ENCODE measurements at places on chromosomes 11 and 22.

DNA sequence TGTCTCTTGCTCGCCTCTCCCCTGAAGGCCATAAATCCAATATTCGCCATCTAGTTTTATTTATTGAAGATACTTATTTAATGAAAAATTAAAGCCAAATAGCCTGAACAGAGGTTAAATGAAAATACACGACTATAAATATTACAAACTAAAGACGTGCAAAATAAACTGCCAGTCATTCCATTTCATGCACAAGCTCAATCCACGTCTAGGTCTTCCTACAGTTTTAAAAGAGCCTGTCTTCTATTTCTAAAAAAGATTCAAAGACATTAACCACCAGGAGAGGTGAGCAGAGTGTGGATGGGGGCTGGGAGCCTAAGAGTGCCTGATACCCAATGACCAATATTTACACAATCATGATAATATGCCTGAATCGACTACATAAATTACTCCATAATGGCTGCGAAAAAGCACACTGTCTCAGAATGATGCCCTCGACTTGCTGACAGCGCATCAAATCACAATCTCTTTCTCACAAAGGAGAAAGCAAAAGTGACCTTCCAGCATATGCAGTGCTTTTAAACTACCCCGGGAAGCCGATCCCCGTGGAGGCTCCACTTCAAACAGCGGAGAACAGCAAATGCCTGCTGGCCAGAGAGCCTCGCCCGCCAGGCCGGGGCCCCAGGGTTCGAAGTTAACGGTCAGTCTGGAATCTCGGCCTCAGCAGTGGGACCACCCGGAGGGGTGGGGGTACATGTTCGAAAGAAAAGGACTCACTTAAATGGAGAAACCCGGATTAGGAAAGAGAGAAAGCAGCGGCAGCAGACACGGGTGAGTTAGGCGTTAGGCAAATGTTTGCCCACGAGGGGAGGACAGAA lies 1.7 kb downstream of the FCHSD2 start:
- no peak for DNase-seq

DNA sequence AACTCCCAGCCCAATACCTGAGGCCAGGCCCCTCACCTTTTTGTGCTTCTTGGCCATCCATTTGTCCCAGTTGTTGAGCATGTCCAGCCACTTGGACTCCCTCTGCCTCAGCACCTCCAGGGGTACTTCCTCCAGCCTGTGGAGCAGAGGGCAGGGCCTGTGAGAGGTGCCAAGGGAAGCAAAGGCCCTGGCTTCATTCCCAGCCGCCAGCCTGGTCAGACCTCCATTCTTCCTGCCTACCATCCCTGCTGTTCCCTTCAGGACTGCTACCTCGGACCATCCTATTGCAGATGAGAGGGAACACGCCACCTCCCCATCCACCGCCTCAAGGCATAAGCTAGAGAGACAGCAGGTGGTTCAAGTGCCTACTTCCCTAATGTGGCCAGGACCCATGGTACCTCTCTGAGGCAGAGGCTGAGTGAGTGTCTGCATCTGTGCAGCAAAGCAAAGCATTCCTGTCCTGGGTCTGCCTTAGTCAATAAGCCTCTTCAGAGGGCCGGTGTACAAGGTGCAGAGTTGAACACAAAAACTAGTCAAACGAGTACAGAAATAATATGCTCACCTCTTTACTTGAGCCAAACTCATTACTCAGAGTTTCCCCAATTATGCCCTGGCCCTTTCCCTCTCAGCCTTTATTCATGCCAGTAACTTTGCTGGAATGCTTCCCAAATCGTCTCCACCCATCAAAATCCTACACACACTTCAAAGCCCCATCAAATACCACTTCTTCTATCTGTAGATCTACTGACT lies 15.4 kb upstream of the CASTOR1 start:
- DNase-seq = no peak

- no peak for DNase-seq
These were observed 1.6 kb upstream of the ACY3 start for GRCh38 chr11:67651976-67652781.

DNA sequence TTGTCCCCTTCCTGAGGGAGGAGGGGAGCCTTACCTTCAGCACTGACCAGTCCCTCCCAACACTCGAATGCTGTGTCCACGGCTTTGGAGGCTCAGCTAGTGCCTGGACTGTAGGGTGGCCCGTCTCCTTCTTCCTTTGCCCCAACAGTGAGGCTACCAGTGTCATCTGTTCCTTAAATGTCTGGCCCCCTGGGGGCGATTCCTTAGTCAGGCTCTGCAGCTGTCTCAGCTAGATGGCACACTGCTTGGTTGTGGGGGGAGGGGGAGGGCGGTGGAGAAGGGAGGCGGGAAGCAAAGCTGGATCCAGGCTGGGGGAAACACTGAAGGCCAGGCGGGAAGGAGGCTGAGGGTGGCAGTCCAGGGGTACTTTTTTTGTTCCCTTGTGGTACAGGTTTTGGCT lies at the start of gene IGSF22:
Gene IGSF22, minus strand, starts transcription at position 149 of the 400 bp plus-strand sequence. CDS start 1,952 bp downstream, outside the sequence.
- peak; percentile 24 for DNase-seq

- DNase-seq = no peak
These were observed 134.9 kb downstream of the RCN1 start for GRCh38 chr11:32225571-32226285.

- DNase-seq = no peak
These were observed 40.4 kb upstream of the MTMR2 start for GRCh38 chr11:95964281-95964680.

DNA sequence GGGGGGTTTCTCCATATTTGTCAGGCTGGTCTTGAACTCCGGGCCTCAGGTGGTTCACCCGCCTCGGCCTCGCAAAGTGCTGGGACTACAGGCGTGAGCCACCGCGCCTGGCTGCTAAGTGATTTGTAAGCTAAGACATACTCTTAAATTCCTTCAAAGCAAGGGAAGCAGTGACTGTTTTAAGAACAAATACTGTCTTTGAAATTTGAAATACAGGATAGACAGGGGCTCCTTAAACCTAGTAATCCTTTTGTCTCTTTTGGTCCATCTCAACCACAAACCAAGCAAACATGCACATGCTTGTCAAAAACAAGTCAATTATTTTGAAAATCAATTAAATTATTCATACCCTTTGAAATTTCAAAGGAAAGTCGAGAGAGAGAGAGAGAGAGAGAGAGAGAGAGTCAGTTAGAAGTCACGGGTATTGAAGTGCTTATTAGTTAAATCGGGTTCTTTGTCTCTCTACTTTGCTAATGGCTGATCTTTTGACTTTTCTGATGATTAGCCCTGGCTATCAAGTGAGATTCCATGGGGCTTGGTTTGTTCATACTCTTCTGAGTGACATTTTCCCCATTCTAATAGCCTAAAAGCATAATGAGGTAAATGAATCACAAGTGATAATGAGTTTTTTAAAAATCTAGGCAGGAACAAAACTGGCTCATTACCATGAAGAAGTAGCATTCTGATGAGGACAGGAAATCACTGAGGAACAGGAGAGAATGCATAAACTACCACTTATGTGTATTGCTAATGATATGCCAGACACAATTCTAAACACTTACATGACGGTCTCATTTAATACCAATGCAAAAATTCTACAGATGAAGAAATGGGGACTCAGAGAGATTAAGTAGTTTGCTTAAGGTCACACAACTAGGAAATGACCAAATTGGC lies 48.0 kb downstream of the MCHR1 start:
- DNase-seq = no peak

GRCh38 chr11:129414144-129414872 lies 38.7 kb downstream of the BARX2 start:
- DNase-seq = no peak

DNA sequence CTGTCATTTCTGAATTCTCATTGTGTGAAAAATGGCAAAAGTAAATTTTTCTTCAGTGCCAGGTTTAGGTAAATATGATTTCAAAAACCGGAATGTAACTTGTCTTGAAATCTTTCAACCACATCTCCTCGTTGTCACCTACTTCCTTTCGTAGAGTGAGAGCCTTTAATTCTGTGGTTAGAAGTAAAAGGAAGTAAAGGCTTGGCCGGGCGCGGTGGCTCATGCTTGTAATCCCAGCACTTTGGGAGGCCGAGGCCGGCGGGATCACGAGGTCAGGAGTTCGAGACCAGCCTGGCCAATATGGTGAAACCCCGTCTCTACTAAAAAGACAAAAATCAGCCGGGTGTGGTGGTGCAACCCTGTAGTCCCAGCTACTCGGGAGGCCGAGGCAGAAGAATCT lies 29.8 kb downstream of the SGSM3 start:
- DNase-seq = no peak

DNA sequence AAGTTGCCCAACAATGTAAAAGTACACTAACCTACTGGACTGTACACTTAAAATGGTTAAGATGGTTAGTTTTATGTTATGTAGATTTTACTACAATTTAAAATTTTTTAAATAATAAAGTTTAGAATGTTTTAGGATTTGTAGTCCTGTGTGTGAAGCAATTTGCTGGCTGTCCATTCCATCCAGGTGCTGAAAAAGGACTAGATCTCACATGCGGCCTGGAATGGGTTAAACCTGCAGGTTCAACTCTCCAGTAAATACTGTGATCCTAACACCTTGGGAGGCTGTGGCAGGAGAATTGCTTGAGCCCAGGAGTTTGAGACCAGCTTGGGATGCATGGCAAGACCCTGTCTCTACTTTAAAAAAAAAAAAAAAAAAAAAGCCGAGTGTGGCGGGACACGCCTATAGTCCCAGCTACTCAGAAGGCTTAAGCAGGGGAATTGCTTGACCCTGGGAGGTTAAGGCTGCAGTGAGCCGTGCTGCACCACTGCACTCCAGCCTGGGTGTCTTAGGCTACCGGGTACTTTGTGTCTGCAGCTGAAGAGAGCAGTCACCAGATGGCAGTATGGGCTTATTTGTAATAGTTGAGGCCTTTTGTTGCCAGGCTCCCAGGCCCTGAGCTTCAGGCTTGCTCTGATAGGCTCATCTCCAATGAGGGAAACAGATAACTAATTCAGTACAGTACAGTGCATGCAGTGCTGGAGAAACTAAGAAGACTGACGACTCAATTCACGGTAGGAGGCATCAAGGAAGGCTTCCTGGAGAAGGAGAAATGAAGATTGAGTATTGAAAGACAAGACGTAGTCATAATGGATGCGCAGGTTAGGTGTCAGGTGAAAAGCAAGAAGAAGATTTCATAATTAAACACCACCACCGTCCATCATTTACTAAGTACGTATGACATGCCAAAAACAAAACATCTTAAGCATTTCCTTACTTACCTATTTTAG lies 64.7 kb upstream of the ASPHD2 start:
- no peak for DNase-seq

DNA sequence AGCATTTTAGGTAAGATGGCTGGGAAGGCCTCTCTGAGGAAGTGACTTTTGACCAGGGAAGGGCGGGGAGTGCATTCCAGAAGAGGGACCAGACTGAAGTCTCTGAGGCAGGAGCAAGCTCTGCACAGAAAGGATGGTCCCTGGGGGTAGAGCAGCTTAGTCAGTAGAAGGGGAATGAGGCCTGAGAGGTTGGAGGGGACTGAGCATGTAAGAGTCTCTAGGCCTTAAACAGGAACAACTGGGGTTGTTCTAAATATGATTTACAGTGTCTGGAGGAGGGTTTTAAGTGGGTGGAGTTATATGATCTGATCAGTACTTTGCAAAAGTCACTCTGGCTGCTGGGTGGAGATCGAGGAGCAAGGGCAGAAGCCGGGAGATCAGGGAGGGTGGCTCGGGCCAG lies 31.7 kb upstream of the TEF start:
- no peak for DNase-seq

- DNase-seq = no peak
These were observed 15.2 kb downstream of the TMPRSS5 start for GRCh38 chr11:113690619-113691569.

DNA sequence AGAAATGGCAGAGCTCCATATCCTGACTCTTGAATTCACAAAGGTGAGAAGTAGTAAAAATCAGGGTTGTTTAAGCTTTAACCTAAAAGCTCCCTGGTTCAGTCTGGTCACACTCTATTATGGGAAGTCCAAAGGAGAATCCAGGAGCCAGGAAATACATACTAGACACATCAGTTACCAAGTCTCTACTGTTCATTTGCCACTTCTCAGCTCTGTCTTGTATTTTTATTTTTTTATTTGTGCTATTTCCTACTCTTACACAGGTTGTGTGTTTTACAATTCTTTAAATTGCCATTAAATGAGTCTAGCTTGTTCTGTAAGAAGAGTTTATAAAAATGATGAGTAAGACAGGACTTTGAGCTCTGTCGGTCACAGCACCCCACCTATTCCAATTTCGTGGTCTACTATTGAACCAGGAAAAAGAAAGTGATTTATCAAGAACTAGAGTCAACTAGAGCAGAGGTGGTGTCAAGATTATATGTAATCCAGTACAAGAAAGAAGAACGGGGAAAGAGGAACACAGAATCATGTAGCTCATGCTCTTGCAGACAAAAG lies 9.7 kb downstream of the MS4A12 start:
- no peak for DNase-seq

GRCh38 chr11:68843052-68843561 lies 1.4 kb upstream of the CPT1A start:
- DNase-seq = no peak

GRCh38 chr22:41308054-41308453 lies 6.7 kb downstream of the ZC3H7B start:
- DNase-seq = no peak

DNA sequence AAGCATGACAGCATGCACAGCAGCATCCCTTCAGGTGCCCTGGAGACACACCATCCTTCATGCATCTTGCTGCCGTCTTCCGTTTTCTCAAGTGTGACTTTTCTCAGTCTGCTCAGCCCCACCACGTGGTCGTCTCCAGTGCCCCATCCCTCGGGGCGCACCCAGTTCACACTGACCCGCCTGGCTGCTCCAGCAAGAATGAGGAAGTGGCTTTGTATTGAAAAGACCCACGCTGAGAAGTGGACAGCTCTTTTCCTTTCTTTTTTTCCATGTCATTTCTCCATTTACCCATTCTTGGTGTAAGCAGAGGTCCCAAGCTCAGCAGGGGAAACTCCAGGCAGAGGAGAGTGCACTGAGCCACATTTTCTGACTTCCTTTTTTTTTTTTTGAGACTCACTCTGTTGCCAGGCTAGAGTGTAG lies 14.5 kb downstream of the SERPINH1 start:
- no peak for DNase-seq

DNA sequence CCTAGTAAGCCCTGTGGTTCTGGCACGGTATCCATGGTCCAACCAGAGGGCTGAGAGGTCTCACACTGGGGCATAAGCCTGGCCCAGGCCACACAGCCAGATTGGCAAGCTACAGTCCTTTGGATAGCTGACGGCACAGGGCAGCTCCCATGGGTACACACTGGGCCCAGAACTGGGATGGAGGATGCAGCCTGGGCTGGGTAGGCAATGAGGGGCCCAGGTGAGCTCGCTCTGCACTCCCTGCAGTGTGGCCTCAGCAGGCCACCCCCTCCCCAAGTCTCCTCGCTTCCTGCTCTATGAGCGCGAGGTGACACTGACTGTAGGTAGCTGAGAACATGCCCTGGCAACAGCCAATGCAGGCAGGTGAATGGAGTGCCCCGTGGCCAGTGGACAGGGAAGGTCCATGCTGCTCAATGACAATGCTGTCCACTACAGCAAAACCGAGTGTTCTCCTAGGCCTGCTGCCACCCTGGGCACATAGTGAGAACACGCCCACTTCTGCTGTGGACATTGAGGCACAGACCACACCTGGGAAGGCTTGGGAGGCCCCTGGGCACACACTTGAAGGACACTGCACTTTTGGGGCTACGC lies 3.8 kb downstream of the ARVCF start:
- no peak for DNase-seq

- DNase-seq = no peak
These were observed 294.6 kb downstream of the BUD13 start for GRCh38 chr11:116478205-116478604.

- no peak for DNase-seq
These were observed 19.6 kb upstream of the PISD start for GRCh38 chr22:31681349-31682345.

GRCh38 chr22:48369789-48370507 lies 1457.7 kb downstream of the BRD1 start:
- no peak for DNase-seq

GRCh38 chr11:107808521-107808920 lies 50.1 kb downstream of the SLC35F2 start:
- DNase-seq = no peak

Data from nucleus accumbens (tissue), 56 donors.